ENCODE measurements at places on chromosomes 11 and 22.

- DNase-seq, result no peak
Measured at GRCh38 chr22:46681010-46681409, 57.0 kb downstream of the CERK start.

GRCh38 chr22:19801340-19802000 is 40.9 kb downstream of the TBX1 start:
- no peak for DNase-seq

GRCh38 chr11:131609921-131610320 is 239.5 kb downstream of the NTM start:
- no peak for DNase-seq

DNA sequence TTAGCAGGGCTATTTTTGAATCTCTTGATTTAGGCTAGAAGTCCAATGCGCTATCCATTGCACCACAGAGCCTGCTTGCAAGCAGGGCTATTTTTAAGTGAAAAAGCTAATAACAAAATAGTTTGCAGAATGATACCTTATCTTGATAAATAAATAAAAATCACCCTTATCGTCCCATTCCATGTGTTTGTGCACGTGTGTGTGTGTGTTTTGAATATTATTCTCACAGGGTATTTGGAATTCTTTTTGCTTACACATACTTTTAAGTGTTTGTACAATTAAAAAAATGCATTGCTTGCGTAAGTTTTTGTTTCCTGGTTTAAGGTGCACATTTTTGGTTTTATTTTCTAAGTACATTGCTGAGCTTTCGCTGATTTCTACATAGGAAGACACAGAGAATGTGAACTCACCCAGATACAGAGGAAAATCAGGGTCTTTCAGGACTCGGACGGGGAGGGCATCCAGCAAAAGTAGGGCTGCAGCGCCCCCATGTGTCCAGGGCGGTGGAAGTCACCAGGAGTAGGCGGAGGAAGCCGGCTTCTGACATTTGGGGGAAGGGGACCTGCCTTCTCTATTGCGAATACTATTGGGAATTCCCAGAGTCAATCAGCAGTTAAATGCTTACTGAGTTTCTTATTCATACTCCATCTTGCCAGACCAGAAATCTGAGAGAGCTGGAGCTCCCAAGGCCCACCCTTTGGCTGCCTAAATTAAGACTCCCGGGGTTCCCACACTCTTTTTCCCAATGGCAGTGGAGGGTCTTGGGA is 27.3 kb downstream of the SLC1A2 start:
- peak; percentile 72 for DNase-seq

- DNase-seq, result no peak
Measured at GRCh38 chr11:33654594-33654993, 46.0 kb downstream of the C11orf91 start.

DNA sequence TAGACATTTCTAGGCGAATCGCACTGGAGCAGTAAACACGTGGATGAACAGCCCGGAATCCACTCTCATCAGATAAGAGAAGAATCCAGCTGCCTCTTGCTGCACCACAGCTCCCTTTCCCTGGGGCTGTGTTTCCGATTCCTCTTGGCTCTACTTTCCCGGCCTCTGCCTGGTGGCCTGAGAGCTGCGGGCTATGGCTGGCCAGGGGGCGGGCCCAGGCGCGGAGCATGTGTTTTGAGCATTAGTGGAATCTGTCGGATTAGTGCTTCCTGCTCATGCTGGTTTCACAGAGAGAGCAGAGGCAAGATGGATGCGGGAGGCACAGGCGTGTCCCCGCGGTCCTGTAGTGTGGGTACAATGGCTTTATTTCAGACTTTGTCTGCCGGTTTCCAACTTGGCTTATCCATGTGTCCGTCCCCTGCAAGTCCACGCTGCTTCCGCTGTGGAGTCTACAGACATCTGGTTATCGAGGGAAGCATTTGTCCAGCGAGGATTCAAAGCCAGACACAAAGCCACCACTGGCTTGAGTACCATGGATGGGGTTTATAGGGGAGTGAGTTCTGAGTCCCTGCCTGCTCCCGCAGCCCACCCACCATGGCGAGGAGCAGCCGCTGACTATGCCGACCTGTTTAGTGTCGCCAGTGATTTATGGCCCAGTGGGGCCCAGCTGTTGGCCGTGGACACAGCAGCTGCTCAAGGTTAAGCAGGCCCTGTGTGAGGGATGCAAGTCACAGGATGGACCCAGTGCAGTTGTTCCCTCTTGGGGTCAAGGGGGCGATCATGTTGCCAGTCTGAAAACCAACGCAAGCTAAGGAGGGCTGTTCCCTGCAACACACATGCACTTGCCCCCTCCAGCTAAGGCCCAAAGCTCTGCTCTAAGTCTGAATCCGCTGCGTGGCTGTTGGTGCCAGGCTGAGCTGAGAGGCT is 43.3 kb upstream of the EP300 start:
- peak; percentile 59 for DNase-seq

DNA sequence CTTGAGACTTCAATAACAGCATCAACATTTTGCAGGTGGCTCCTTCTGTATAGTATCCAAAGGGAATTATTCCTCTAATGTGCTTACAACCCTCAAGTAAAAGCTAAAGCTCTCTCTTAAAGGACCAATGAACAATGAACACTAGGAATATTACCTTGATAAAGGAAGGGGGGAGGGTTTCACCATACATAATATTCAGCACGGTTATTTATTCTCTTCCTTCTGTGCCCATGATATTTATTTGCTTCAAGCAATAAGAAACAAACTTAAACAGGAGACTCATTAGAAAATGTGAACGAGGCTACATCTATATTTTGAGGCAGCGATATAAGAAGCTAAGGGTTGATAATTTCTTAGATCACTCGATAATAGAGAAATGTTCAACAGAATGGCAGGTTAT is 21.2 kb downstream of the BLID start:
- DNase-seq, result no peak
